Activated CD4-positive, alpha-beta T cell treated with anti-CD3 and anti-CD28 coated beads, Interleukin-2, amount 10 ng/mL, durations not matched to agents 7 days and 5 days (primary cell): ENCODE measurements at places on chromosomes 16 and 17. TPM values are rescaled to one million over a fixed set of nuclear protein-coding genes. Genes with fewer than 3 reads are reported as not detected.

The IQCK gene
- 1.5 TPM for total RNA-seq

The HOXB1 gene
- not detected for total RNA-seq

The TP53TG3B gene
- not detected for total RNA-seq

The AURKB gene
- total RNA-seq: 188 TPM

The KRT222 gene
- total RNA-seq: not detected

The LRRC37A2 gene
- 10.4 TPM for total RNA-seq

The TMIGD1 gene
- not detected for total RNA-seq

The CTRB1 gene
- not detected for total RNA-seq

The UNC45B gene
- total RNA-seq: 0.10 TPM

DNA sequence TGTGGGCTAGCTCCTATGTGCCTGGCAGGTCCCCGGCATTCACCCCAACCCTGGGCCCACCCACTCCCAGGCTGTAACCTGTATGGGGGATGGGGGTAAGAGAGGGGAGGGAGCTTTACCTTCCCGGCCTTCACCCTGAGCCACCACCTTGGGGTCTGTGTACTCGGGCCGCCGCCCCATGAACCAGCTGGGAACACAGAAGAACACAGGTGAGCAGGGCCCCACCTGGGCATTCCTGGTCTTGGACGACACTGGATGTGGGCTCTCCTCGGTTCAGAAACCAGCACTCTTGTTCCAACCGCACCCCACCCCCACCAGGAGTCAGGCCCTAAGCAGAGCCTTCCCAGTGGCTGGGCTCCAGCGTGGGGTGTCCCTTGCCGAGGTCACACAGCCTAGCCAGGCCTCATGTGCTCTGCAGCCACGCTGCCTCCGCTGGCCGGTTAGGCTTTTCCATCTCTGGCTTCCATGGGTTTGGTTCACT, 18.8 kb downstream of the B9D1 start:
- no peak for DNase-seq
- peaks cover 10% of the 10 kb centered on the region for H3K27me3 ChIP-seq
- H3K4me1 ChIP-seq: no peaks in the 10 kb centered on the region
- H3K4me3 ChIP-seq: no peak overlapping the region
- no peaks in the 10 kb centered on the region for H3K36me3 ChIP-seq

- DNase-seq: peak; percentile 31
- peak overlapping the region; percentile 58 for H3K4me3 ChIP-seq
- H3K4me1 ChIP-seq: peaks cover 64% of the 10 kb centered on the region
- H3K36me3 ChIP-seq: peaks cover 2% of the 10 kb centered on the region
Observed at GRCh38 chr16:75064403-75065148, 52.0 kb downstream of the LDHD start.

DNA sequence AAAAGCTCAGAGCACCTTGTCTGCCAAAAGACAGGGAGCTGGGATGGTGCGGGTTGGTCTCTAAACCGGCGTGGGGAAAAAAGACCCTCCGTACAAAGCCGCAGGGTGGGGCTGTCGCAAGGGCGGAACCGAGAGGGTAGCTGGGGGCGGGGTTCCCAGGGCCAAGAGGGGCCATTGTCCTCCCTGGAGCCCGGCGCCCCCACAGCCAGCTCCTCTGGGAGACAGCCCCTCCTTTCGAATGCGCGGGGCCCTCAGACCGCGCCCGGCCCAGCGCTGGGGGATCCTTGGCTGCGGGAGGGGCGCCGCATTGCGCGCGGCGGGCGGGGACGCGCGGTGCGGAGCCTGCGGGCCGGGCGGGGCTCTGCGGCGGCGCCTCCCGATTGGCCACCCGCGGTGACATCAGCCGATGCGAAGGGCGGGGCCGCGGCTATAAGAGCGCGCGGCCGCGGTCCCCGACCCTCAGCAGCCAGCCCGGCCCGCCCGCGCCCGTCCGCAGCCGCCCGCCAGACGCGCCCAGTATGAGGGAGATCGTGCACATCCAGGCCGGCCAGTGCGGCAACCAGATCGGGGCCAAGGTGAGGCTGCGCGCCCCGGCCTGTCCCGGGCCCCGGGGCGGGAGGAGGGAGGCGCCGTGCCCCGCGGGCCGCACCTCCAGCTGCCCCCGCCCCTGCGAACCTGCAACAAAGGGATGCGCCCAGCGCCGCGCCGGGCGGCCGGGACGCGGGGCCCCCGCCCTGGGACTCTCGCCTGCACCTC, at the start of gene TUBB3:
TSS of gene TUBB3 (plus strand) at position 459 of the 756 bp plus-strand sequence. CDS start at position 519, 60 bp downstream.
- peak; percentile 58 for DNase-seq
- H3K4me1 ChIP-seq: peaks cover 53% of the 10 kb centered on the region
- H3K36me3 ChIP-seq: no peaks in the 10 kb centered on the region
- peak within 1 kb of the TSS; percentile 63 for H3K4me3 ChIP-seq
- H3K27me3 ChIP-seq: peaks cover 52% of the 10 kb centered on the region

- peak overlapping the region; percentile 82 for H3K27ac ChIP-seq
- peaks cover 15% of the 10 kb centered on the region for H3K4me1 ChIP-seq
- no peaks in the 10 kb centered on the region for H3K27me3 ChIP-seq
- peaks cover 6% of the 10 kb centered on the region for H3K36me3 ChIP-seq
Observed at GRCh38 chr16:87821376-87822107, 47.8 kb downstream of the SLC7A5 start.

DNA sequence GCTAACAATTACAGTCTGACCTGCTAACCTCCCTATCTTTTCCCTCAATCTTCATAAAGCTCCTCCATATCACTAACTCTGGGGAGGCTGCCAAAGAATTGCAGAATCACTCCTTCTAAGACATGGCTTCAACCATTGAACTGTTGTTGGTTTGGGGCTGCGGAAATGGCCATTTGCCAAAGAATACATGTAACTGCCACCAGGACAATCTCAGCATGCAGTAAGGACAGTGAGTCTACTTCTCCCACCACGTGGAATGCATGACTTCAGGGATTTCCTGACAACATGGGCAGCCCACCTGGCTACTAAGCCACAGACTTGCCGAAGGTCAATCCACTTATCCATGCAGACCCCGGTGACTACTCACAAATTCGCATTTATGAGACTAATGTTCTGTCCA, 104.3 kb upstream of the NUDT7 start:
- no peaks in the 10 kb centered on the region for H3K36me3 ChIP-seq
- DNase-seq: no peak
- no peaks in the 10 kb centered on the region for H3K27me3 ChIP-seq
- H3K4me1 ChIP-seq: no peaks in the 10 kb centered on the region

DNA sequence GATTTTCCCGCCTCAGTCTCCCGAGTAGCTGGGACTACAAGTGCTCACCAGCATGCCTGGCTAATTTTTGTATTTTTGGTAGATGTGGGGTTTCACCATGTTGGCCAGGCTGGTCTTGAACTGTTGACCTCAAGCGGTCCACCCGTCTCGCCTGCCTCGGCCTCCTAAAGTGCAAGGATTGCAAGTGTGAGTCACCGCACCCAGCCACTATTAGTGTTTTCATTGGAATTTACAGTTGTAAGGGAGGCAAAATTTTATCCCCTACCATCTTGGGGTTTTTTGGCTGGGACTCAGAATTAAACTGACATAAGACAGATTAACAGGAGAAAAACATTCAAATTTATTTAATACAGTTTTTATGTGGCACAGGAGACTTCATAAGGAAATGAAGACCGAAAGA, 12.3 kb upstream of the MYCBPAP start:
- H3K27me3 ChIP-seq: peaks cover 3% of the 10 kb centered on the region
- no peak overlapping the region for H3K27ac ChIP-seq
- no peak overlapping the region for H3K4me3 ChIP-seq
- DNase-seq: no peak

GRCh38 chr17:14595656-14596055, 294.8 kb downstream of the HS3ST3B1 start:
- peaks cover 5% of the 10 kb centered on the region for H3K27me3 ChIP-seq
- H3K4me1 ChIP-seq: no peaks in the 10 kb centered on the region
- no peak for DNase-seq
- no peak overlapping the region for H3K4me3 ChIP-seq
- no peaks in the 10 kb centered on the region for H3K36me3 ChIP-seq

DNA sequence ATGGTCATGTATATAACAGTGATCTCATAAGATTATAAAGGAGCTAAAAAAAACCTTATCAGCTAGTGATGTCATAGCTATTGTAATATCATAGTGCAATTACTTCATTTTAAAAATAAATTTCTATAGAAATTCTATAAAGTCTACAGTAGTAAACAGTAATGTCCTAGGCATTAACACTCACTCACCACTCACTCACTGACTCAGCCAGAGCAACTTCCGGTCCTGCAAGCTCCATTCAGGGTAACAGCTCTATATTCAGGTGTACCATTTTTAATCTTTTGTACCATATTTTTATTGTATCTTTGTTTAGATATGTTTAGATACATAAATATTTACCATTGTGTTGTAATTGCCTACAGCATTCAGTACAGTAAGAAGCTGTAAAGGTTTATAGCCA, 524.4 kb upstream of the CDH5 start:
- H3K4me1 ChIP-seq: no peaks in the 10 kb centered on the region
- no peaks in the 10 kb centered on the region for H3K36me3 ChIP-seq
- no peaks in the 10 kb centered on the region for H3K27me3 ChIP-seq
- no peak for DNase-seq

DNA sequence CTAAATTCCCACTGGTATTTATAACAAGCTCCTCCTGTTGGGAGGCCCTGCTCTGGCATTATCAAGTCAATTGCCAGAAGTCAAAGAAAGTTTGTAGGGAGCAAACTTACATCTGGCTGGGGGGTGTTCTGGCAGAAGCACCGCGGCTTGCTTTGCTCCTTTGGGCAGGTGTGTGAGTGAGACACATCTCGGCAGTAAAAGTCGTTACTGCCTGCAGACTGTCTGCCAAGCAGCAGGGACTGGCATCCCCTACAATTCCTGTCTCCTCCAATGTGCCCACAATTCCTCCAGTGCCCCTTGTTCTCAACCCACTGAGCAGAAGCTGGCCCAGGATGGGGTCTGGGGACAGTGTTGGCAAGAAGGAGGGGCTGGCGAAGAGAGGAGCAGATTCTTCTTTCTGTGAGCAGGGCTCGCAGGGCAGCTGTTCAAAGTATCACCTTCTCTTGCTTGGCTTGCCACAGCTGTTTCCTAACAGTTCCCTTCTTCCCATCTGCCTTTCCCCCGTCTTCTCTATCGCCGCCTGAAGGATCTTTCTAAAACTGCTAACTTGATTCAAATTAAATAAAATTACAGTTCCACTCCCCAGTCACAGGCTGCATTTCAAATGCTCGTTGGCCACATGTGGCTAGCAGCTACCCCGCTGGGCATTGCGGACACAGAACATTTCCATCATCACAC, 30.2 kb downstream of the SPACA3 start:
- H3K36me3 ChIP-seq: no peaks in the 10 kb centered on the region
- no peak overlapping the region for H3K27ac ChIP-seq
- no peaks in the 10 kb centered on the region for H3K4me1 ChIP-seq
- DNase-seq: no peak
- H3K4me3 ChIP-seq: no peak overlapping the region
- H3K27me3 ChIP-seq: peaks cover 2% of the 10 kb centered on the region

- no peak for DNase-seq
- H3K4me1 ChIP-seq: peaks cover 16% of the 10 kb centered on the region
- no peak overlapping the region for H3K4me3 ChIP-seq
- H3K27ac ChIP-seq: peak overlapping the region; percentile 44
Observed at GRCh38 chr16:28264656-28265055, 27.7 kb upstream of the SBK1 start.

GRCh38 chr17:78272181-78272913, 40.9 kb downstream of the TMEM235 start:
- peak overlapping the region; percentile 75 for H3K27ac ChIP-seq
- H3K4me3 ChIP-seq: no peak overlapping the region
- H3K36me3 ChIP-seq: no peaks in the 10 kb centered on the region
- peaks cover 45% of the 10 kb centered on the region for H3K4me1 ChIP-seq
- H3K27me3 ChIP-seq: peaks cover 2% of the 10 kb centered on the region
